ENCODE measurements at places on chromosomes 6 and 20.

DNA sequence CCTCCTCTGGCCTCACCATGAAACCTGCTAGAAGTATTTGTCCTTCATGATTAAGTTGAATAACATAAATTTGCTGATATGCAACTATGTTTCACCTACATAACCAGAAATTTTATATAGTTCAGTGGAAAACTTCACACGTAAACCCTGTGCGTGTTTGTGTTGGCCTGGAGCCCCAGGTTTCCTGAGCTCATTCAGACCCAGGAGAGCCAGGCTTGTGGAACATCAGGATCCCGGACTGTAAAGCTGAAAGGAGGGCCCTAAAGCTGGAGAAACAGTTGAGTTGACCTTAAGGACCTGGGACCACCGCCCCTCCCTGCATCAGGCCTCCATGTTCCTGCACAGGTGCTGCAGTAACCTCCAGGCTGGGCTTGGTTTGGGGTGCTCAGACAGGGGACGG is 3.1 kb upstream of the SPATS1 start:
- no peak for DNase-seq

DNA sequence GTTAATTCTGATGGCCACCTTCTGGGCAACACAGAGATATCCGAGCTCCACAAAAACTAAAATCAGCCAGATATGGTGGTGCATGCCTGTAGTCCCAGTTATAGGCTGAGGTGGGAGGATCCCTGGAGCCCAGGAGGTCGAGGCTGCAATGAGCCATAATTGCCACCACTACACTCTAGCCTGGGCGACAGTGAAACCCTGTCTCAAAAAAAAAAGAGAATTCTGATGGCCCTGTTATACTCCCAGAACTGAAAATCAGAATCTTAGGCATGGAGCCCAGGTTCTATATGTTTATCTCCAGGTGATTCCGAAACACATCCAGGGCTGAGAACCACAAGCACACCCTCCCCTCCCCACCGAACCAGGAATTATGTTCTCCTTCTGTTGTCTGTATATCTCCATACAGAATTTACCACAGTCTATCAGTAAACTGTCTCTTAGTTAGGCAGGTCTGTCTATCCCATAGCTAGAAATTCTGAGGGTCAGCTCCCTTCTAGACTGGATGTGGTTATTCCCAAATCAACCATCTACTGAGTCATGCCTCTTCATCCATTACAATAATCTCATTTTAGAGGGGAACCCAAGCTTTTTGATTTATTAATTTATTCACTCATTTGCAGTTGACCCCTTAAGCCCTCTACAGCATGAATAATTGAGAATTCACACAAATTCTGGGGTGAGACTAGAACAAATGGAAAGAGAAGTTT is 24.8 kb upstream of the CCND3 start:
- DNase-seq: no peak

DNA sequence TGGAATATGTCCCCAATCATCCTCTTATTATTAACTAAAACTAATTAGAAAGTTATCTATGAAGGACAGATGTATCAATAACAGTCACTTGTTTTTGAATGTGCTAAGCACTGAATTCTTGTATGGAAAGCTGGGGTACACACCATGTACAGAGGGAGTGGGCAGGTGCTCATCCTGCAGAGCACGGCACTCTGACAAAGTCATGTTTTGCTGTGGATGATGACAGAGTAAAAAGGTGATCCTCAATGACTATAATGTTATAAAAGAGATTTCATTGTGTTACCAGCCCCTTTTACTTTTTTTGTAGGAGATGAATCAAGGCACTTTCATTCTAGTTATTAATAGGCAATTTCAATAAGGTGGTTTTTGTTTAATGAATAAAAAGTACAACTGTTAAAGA is 51.4 kb upstream of the MCM9 start:
- DNase-seq: no peak

DNA sequence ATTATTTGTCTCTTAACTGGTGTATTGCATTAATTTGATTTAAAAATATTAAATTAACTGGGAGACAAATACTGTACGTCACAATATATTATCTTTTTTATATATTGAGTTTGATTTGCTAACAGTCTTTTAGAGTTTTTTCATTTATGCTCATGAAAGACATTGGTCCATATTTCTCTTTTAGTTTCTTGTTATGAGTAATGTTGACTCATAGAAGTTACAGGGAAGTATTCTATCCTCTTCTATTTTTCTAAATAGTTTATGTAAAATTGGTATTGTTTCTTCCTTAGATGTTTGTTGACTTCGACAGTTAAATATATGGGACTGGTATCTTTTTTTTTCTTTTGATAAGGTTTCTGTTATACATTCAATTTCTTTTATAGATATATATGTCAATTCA is 1115.6 kb upstream of the CITED2 start:
- no peak for DNase-seq

DNA sequence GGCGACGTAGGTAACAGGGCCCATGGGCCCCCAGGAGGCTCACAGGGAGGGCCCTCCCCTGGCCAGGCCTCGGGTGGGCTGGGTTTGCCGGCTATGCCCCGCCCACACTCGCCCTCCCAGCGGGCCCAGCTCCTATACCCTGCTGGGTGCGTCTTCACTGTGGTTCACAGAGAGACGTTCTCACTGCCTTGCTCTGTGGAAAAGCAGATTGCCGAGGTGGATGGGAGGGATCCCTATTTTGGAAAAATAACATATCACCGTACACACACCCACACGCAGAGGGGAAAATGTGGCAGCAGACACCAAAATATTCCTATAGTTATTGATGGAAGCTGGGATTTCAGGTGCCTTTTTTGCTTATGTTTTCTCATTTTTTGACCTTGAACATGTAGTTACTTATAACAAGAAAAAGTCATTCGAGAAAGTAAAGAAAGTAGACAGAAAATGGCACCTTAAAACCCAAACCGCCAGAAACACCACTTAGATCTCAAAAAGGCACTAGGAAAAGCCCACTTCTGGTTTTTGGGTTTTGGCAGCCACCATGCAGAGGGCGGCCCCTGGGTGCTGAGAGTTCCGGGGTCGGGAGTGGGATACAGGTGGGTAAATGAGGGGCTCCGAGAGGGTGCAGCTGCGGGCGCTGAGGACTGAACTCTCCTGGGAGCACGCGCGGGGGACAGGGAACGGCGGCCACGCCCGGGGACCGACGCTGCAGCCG is 49.4 kb downstream of the TMEM242 start:
- peak; percentile 73 for DNase-seq

GRCh38 chr6:28402197-28402596 is 2.6 kb upstream of the ZSCAN12 start:
- DNase-seq: no peak

DNA sequence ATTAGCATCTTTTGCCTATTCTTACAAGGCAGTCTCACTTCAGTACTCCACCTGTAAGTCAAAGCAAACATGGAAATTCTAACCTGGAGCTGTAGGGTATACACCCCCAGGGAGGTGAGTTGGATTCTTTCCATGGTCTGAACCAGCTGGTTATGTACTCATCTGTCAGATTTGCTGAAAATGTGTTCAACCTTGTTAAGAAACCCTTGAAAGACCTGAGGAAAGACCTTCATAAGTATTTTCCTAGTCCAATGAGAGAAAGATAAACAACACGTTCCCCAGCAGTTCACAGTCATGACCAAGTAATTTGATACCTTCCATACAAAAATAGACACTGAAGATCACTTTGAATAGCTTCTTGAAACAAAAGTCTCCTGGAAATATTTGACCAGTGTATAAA is 42.5 kb downstream of the ID4 start:
- DNase-seq: no peak

Data from activated naive CD8-positive, alpha-beta T cell treated with anti-CD3 and anti-CD28 coated beads, Interleukin-2, amount 50 U/mL, for 24 hours (primary cell).